ENCODE measurements at places on chromosomes 1 and 21. TPM values are rescaled to one million over a fixed set of nuclear protein-coding genes. Genes with fewer than 3 reads are reported as not detected.

- DNase-seq: no peak
Measured at GRCh38 chr21:29737186-29737585, 202.6 kb downstream of the GRIK1 start.

Gene CD84
- not detected for polyA plus RNA-seq

Gene TRMT1L
- polyA plus RNA-seq: 26.1 TPM

Gene CNN3
- 374 TPM for polyA plus RNA-seq

Gene MAP1LC3C
- polyA plus RNA-seq: 0.12 TPM
